CD4-positive, alpha-beta T cell treated with Interleukin-17A for 4 hours (primary cell): ENCODE measurements at places on chromosomes 7 and 10.
A peak's percentile ranks its signal among the peaks of the same experiment; 100 is the strongest.

DNA sequence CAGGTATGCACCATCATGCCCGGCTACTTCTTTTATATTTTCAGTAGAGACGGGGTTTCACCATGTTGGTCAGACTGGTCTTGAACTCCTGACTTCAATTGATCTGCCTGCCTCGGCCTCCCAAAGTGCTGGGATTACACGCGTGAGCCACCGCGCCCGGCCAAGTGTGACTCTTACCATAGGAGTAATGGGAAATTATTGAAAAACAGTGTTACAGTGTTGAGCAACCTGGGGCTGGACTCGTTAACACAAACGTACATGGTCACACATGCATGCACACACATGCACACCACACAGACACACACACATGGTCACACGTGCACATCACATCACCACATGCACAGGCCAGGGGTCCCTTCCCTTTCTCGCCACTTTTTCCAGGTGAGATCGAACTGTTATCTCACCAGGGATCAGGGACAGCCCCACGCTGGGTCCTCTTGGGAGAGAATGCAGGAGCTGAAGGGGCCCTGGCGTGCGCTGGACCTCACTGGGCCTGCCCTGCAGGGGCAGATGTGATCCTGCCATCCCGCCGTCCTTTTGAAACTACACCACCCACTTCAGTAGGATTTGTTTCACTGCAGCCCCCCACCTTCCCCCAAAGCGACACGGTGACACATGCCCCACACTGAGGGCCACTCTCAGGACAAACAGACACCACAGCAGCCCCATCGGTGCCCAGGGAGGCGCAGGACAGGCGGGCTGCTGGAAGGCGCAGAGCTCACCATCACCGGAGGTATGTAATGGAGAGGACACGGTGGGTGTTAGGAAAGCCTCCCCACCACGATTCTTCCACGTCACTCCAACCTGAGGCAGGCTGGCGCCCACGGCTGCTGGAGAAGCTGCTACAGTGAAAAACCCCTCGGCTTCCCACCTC is 10.2 kb downstream of the RADIL start:
- no peak for DNase-seq

GRCh38 chr7:137395420-137395819 is 51.9 kb upstream of the PTN start:
- DNase-seq: no peak

- DNase-seq: no peak
These were observed 237.9 kb upstream of the DGKB start for GRCh38 chr7:15140431-15140830.

DNA sequence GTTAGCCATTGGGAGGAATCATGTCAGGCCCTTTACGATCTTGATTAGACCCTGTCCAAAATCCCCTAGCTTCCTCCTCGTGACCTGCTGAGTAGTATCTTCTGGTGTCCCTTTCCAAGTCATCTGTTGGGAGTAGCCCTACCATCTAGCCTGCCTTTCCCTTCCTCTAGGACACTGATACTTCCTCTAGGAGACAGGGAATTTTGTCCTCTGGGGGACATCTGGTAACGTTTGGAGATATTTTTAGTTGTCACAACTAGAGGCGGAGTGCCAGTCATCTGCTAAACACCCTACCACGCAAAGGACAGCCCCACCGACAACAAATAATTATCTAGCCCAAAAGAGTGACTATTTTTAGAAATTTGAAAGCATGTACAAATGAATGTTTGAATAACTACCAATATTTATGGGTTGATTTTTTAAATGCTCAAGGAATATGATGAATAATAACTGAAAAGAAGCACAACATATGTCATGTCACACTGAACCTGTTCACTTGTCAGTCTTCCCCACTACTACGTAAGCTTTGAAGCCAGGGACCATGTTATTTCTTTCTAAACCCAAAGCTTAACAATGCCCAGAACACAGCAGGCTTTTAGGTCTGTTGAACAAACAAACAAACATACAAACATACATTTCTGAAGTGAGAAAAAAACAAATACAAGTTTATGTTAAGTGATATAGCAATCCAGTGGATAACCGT is 105.9 kb downstream of the ARHGAP12 start:
- DNase-seq: no peak

GRCh38 chr7:138568655-138569054 is 108.6 kb downstream of the TRIM24 start:
- DNase-seq: no peak

DNA sequence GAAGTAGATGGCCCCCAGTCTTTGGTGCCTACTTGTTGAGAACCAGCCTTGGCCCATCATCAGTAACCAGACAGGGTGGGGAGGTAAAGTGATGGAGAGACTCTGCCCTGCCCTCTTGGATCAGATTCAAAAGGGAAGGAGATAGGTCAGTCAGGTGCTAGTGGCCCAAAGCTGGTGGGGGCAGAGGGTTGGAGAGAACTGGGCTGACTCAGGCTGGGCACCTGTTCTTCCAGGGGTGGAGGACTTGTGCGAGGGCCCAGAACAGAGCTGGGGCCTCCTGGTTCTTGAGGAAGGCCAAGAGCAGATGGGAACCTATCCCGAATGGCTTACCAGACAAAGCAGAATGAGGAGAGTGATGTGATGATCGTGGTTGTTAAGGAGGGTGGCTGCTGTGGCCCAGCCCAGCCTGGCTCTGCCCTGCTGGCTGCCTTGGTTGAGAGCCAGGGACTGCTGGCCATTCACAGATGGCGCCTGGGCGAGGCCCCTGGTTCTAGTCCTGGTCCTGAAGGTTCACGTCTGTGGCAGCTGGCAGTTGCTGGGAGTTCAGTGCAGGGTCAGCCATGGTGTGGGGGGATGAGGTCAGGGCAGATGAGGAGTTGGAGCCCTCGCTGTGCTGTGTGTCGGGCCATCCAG is 36.6 kb downstream of the PALD1 start:
- no peak for DNase-seq

DNA sequence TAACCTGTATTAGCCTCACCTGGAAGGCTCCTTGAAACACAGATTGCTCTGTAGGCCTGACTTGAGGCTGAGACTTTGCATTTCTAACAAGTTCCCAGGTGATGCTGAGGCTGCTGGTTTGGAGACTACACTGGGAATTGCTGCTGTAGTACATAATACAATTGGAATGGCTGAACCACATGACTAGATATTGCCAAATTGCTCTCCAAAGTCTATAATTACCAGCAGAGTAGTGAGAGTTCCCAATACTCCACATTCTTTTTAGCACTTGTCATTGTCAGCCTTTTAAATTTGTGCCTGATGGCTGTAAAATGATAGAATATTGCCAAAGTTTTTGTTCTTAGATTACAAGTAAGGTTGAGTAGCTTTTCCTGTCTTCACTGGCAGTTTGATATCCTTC is 39.9 kb downstream of the PLEKHA8 start:
- DNase-seq: no peak

DNA sequence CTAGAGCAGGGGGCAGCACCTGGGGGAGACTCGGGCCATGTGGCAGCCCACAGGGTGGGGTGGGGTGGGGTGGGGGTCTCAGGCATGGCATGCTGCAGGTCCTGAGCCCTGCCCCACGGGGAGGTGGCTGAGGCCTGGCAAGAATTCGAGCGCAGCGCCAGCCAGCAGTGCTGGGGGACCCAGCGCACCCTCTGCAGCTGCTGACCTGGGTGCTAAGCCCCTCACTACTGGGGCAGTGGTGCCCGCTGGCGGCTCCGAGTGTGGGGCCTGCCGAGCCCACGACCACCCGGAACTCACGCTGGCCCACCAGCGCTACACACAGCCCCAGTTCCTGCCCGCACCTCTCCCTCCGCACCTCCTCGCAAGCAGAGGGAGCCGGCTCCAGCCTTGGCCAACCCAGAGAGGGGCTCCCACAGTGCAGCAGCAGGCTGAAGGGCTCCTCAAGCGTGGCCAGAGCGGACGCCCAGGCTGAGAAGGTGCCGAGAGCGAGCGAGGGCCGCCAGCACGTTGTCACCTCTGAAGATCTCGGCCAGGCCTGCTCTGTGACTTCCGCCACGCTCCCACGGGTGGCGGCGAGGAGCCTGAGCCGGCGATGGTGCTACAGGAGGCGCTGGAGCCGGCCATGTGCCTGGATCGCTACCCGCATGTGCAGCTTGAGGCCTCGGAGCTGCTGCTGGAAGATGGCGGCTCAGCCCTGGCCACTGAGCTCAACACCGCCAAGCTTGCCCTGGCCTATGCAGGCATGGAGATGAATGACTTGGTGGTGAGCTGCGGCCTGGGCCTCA is 145.1 kb upstream of the C7orf33 start:
- DNase-seq: no peak

DNA sequence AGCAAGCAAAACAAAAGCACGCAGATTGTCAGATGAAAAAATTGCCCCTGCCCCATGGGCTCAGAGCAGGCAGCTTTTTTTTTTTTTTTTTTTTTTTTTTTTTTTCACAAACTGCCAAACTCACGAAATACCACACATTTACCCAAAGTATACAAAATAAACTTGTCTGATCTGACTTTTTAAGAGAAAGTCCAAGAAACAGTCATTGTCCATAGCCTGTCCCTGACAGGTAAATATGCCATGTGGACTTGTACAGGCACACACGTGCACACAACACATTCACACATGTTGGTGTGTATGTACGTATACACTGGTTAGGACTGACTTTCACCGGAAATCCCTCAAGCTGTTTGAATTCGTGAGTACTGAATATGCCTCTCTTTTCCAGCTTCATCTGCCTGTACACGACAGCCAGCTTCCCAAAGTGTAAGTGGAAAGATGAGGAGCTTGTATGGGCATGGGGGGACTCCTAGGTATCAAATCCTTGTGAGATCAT is 929 bp upstream of the HGF start:
- no peak for DNase-seq

DNA sequence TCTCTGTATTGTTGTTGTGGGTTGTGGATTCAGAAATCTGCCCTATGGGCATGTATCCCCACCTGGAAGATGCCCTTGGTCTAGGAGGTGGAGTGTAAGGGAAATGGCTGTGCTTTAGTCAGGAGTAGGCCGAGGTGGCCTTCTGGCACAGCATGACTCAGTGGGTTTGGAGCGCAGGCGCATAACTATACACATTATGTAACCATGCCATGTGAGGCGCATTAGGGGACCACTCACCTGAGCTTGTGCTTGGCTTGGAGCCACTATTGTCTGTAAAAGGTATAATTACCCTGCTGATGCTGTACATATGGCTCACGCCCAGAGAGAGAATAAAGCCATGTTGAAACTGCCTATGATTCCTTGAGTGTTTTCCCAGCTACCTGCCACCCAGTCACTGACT is 20.6 kb upstream of the ADAMTS14 start:
- no peak for DNase-seq

- peak; percentile 61 for DNase-seq
These were observed 14.8 kb downstream of the TSPAN14 start for GRCh38 chr10:80468806-80469421.

GRCh38 chr7:136002802-136003201 is 25.6 kb upstream of the MTPN start:
- no peak for DNase-seq

GRCh38 chr7:45685619-45686240 is 111.6 kb downstream of the ADCY1 start:
- DNase-seq: no peak

DNA sequence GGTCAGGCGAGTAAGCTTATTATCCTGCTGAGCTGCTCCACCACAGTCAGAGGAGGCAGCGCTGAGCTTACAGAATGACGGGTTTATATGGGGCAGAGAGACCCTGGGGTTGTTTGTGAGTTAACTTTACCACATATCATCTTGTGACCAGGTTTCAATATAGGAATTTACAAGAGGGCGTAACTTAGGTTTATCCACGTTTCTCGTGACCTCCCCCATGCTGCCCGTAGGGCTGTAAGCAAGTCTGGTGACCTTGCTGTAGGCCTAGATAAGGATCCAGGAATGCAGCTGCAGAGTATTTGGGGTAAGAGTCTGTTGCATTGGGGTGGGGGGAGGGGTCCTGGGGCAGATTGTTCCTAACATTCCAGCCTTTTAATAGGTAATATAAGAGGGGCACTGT is 24.6 kb downstream of the SCIN start:
- DNase-seq: no peak

DNA sequence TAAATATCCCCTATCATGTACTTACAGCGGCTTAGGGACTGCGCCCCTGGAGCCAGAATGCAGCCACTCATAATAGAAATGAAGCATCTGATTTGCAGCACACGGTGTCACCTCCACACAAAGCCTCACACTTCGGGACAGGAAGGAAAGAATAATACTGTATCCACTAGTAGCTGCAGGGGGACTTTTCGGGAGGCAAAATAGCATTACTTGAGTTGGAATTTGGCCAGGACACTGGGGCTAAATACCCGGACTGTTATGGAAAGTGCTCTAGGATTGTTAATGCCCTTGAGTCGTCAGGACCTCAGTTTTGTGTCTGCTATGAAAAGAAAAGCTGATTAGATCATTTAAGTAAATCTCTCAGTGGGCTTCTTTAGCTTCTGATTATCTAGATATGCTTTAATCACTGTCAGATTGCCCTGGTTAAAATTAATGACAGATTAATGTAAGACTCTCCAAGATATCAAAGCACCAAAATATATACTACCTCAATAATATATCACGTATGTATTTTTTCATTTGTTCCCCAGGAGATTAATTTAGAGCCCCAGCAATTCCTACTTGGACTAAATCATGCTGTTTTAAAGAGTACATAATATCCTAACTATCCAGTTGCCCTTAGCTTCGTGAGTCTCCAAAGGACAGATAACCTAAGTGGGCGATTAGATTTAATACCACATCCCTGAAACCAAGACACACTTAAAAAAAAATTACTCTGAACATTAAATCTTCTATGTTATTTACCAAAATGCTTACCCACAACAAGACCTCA is 173.0 kb upstream of the NEBL start:
- DNase-seq: no peak

DNA sequence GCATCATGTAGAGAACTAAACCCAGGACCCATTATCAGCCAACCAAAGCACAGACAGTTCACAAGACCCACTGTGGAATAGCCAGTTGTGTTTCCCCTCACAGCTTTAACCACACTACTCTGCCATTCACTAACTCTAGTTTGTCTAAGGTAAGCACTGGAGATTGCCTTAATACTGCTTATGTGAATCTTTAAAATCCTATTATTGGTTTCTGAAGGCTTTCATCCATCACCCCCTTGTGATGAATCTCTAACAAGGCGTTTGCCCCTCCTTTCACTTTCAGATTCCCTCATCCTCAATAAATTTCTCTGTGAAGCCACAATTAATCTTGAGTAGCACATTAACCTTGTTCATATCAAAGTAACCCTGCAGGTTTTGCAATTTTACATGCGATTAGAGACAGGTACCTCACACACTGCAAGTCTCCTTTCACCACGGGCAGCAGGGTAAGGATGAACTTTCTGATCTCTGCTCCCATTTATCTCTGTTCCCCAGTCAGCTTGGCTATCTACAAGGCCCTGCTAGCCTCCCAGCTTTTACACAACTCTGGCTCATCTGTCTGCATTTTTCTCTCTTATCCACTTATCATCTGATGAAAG is 785.6 kb downstream of the REEP3 start:
- DNase-seq: no peak

GRCh38 chr7:50632561-50633413 is 67.6 kb upstream of the DDC start:
- DNase-seq: peak; percentile 71

GRCh38 chr7:35753761-35754603 is 46.9 kb upstream of the SEPTIN7 start:
- no peak for DNase-seq

GRCh38 chr10:77533146-77533886 is 104.3 kb downstream of the KCNMA1 start:
- no peak for DNase-seq
